Thoracic aorta endothelial cell (primary cell): ENCODE measurements at places on chromosomes 3 and 15. TPM values are rescaled to one million over a fixed set of nuclear protein-coding genes. Genes with fewer than 3 reads are reported as not detected.

Gene RTP4
- total RNA-seq, result 0.22 TPM in 1 of 2 replicates, not detected in the other

Gene LIPC
- 0.07 TPM in 1 of 2 replicates, not detected in the other for total RNA-seq

Gene GOLGA8N
- total RNA-seq, result 1.9 and 3.0 TPM in 2 replicates

Gene GOLGA8O
- total RNA-seq, result 0.13 and 0.29 TPM in 2 replicates

Gene ACVR2B
- 4.3 and 5.5 TPM in 2 replicates for total RNA-seq

Gene TEX55
- total RNA-seq, result not detected in 2 replicates

Gene HTR3E
- total RNA-seq, result not detected in 2 replicates

Gene NR2E3
- 0.22 and 0.27 TPM in 2 replicates for total RNA-seq

Gene PGBD4
- 1.7 and 1.8 TPM in 2 replicates for total RNA-seq

Gene SCG5
- total RNA-seq, result 0.29 and 0.66 TPM in 2 replicates

Gene PAK6
- not detected in 2 replicates for total RNA-seq

Gene ZNF592
- 13.3 and 15.9 TPM in 2 replicates for total RNA-seq

Gene CCR8
- total RNA-seq, result not detected in 2 replicates

Gene CDCP1
- total RNA-seq, result 14.1 and 19.2 TPM in 2 replicates

Gene OR5K2
- total RNA-seq, result not detected in 2 replicates
